ENCODE measurements at places on chromosomes 16 and 17. TPM values are rescaled to one million over a fixed set of nuclear protein-coding genes. Genes with fewer than 3 reads are reported as not detected.
A peak's percentile ranks its signal among the peaks of the same experiment; 100 is the strongest.

- peak; percentile 64 for DNase-seq
Measured at GRCh38 chr16:8878523-8878911, 3.6 kb upstream of the LITAFD start.

GRCh38 chr16:12613131-12613991 lies 190.3 kb downstream of the CPPED1 start:
- DNase-seq = no peak

GRCh38 chr16:878072-878784 lies 77.7 kb upstream of the GNG13 start:
- DNase-seq = no peak

PLA2G10 gene
- not detected for total RNA-seq
